ENCODE measurements at places on chromosomes 7 and 10.

GRCh38 chr10:81019029-81019890, 481.6 kb downstream of the SH2D4B start:
- DNase-seq = peak; percentile 2

DNA sequence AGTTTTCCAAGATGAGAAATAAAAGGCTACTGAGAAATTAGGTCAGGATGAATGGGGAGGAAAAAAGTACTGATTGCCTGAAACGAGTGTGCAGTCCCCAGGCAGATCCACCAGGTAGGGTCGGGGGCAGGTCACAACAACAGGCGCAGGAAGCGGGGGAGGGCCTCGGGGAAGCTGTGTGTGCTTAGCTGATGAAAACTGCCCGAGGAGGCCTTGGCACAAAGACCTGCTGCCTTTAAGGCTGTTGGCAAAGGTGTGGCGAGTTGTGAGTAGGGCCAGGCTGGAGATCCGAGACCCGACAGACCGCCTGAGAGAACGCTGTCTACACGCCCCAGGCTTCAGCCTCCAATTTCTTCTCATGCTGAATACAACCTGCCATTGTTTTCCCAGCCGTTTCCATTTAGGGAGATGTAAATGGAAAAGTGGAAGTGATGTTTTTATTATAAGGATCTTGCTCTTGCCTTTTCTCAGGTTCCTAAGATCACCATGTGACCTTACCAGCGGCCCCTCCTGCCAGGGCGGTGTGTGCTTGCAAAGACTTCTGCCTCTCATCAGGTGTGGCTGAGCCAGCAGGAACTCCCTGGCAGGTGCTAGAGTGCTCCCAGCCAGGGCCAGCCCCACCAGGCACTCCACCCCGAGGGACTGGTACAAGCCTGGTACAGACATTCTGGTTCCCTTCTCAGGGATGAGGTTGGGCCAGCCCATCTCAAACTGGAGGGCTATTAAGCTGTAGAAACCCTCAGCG, 60.8 kb downstream of the DLG5 start:
- DNase-seq = peak; percentile 10

- no peak for DNase-seq
Measured at GRCh38 chr10:33252324-33252723, 82.1 kb downstream of the NRP1 start.

- no peak for DNase-seq
Measured at GRCh38 chr7:47318395-47319182, 263.3 kb downstream of the TNS3 start.

GRCh38 chr7:71801976-71802375, 610.2 kb downstream of the CALN1 start:
- no peak for DNase-seq

DNA sequence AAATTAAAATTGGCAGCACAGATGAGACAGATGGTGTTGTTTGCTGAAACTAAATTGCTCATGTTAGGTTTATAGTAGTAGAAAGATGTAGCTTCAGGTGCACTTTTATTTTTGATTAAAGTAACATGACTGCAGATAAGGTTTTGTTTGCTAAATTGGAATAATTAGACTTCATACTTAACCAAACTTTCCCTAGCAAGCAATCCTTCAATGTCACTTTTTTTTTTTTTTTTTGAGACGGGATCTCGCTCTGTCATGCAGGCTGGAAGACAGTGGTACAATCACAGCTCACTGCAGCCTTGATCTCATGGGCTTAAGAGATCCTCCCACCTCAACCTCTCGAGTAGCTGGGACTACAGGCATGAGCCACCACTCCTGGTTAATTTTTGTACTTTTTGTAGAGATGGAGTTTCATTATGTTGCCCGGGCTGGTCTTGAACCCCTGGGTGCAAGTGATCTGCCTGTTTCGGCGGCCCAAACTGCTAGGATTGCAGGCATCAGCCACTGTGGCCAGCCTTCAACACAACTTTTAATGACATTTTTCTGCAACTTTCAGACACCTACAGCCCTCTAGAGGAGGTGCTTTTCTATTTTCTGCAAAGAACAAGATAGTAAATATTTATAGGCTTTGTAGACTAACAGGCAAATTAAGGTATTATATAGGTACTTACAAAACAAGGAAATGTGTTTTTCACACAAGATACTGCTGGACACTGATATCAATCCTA, 84.8 kb upstream of the CCNY start:
- DNase-seq = no peak

DNA sequence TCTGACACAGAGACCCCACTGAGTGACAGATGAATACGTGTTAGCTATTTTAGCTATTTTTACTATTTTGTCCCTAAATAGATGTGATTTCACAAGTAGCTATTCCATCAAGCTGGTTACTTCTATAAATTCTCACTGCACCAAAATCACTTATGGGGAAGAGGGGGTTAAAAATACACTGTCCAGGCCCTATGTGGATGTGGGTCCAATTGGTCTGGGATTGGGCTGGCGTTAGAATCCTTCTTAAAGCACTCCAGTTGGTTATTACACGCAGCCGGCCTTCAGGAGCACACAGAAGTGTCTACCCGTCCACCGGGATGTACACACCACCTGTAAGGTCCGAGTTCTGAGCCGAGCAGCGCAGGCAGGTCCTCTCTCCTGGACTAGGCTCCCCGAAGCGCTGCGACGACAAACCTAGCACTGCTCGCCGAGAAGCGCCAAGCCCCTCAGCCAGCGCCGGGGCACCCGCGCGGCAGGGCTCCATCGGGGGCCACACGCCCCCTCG, 222.3 kb upstream of the MKLN1 start:
- no peak for DNase-seq
